ENCODE measurements at places on chromosomes 7 and 10. TPM values are rescaled to one million over a fixed set of nuclear protein-coding genes. Genes with fewer than 3 reads are reported as not detected.

DNA sequence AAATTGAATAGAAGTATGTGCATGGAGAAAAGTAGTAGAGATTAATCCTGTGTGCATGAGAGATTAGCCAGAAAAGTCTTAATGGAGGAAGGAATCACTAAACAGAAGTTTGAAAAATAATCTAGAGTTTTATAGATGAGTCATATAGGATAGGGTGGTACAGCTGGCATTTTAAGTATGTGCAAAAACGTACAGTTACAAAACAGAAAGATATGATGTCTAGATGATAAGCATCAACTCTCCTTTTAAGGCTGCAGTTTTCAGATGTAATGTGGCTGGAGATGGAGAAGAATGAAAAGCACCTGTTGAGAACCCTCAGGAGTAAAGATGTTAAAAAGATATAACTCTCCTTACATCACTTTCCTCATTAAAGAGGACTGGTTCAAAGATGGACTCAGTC is 271.3 kb downstream of the STK31 start:
- no peak for ATAC-seq

- no peak for ATAC-seq
These were observed 51.0 kb upstream of the PPP2R2D start for GRCh38 chr10:131849591-131850382.

TMEM209 gene
- 24.8 TPM for total RNA-seq

- no peak for ATAC-seq
These were observed 64.4 kb downstream of the ITGB8 start for GRCh38 chr7:20395104-20395503.

DNA sequence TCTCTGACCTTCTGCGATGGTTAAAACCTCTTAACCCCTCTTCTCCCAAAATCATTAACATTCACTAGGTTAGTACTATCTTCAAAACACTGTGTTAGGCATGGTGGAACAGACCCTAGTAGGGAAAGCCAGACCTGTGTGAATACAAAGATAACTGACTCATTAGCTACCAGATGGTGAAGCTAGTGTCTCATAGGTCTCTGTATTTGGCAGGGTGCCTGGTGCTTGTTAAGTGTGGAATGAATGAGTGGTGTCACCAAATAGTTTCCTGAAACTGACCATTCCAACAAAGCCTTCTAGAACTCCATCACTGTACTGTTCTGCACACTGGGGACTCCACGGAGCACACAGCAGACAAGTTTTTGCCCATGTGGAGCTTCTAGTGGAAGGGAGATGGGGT is 27.7 kb upstream of the TM9SF3 start:
- no peak for ATAC-seq

DNA sequence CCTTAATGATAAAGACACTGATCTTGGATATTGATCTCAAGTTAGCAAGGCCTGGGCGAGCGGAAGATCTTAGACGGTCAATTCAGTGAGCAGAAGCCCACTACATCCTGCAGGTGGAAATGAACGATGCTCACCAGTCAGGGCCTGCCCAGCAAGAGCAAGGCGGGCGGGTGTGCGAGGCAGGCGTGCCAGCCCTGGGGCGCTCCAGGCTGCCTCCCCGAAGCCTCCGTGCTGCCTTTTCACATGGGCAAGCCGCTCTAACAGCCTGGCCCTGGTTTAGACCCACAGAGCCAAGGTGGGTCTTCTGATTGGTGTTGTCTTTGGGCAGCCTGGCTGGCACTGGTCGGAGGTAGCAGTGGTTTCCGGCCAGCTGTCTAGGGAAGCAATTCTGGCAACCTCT is 475.1 kb upstream of the FOXK1 start:
- ATAC-seq, result no peak
